ENCODE measurements at places on chromosomes 2 and 18.
A peak's percentile ranks its signal among the peaks of the same experiment; 100 is the strongest.

DNA sequence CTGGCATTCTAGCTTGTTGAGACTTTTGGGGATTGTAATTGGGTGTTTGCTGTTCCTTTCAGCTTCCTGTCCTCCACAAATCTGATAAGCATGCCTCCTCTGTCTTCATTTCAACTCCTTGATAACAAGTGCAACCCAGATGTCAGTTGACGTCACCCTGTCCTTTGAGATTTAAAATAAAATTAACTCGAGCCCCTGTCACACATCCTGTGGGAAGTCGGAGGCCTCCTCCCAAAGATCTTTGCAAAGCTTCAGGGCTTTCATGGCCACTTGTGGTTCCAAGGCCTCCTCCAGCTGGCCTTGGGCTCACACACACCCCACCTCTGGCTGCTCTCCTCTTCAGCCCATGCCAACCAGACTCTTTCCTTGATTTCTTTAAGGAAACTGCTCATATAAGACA is 69.9 kb upstream of the ITGA6 start:
- no peak for DNase-seq

GRCh38 chr2:225008179-225008856 is 34.0 kb downstream of the DOCK10 start:
- DNase-seq: no peak

DNA sequence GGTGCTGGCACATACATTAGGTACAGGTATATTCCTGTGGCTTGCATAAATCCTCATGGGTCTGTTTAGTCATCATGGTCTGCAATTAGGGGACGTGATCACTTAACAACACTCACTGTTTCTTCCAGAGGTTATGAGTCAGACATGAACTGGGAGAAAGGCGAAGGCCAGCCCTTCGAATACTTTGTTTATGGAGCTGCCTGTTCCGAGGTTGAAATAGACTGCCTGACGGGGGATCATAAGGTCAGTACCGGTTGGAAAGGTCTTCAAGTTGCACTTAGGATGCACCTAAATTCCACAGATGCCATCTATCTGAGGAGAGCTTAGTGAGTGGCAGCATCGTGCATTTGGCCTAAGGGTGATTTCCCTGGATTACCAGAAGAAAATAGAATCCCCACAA is 76.9 kb downstream of the AOX1 start:
- peak; percentile 77 for DNase-seq

DNA sequence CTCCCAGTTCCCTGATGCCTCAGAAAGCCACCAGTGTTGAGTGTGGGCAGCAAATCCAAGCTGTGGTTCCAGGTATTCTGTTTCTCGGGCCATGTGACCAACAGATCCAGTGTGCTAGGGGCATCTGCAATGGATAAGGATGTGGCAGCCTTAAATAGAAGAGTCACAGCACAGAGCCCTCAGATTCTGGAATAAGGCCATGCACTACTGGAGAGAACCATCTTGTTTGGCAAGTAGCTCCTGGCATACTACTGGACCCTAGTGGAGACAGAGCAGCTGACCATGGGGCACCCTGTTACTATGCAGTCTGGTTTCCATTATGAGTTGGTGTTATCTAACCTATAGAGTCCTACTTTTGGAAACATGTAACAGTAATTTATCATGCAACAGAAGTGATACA is 53.3 kb upstream of the ZBTB7C start:
- DNase-seq: no peak

DNA sequence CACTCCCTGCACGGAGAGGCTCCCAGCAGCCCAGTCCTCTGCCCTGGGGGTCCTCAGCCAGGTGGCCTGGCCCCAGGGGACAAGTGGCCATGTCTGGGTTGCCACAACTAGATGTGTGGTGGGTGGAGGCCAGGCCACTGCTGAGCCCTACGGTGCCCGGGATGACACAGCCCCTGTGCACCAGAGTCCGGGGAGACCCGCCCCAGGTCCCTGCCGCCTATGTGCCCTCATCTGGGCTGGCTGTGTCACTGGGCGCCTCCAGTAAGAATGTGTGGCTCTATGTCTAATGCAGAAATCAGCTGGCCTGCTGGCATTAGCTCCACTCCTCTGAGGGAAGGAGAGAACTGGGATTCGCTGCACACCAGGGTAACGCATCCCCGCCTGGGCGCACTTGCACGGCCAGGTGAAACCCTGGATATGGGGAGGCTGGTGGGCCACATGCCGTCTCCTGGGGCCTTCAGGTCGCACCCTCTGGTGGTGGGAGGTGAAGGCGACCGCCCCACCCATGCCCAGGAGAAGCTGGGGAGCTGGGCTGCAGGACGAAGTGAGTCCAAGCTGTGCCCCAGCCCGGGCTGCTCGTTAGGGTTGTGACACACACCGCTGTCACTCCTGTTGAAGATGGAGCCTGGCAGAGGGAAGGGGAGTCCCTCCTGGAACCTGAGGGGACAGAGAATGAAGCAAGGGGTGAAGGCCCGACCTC is 136.1 kb downstream of the PTGR3 start:
- no peak for DNase-seq

DNA sequence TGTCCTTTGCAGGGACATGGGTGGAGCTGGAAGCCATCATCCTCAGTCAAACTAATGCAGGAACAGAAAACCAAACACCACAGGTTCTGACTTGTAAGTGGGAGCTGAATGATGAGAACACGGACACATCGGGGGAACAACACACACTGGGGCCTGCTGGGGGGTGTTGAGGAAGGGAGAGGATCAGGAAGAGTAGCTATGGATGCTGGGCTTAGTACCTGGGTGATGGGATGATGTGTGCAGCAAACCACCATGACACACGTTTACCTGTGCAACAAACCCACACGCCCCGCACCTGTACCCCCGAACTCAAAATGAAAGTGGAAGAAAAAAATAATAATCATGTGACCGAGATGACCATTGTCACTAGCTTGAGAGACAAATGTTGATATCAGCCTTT is 114.7 kb downstream of the NDUFA10 start:
- DNase-seq: no peak

- DNase-seq: no peak
These were observed 3.7 kb downstream of the DGUOK start for GRCh38 chr2:73930386-73930785.

DNA sequence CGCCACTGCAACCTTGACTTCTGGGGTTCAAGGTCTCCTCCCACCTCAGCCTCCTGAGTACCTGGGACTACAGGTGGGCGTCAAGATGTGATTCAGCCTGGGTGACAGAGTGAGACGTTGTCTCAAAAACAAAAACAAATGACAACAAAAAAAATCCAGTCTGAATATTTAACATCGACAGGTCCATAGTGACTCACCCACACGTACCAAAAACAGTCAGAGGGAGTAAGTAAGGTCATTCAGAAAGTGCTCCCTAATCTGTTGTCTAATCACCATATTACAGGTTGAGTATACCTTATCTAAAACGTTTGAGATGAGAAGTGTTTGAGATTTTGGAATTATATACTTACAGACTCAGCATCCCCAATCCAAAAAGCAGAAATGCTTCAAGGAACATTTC is 24.4 kb downstream of the SAP130 start:
- DNase-seq: no peak

GRCh38 chr2:16691261-16691660 is 25.6 kb upstream of the CYRIA start:
- DNase-seq: no peak

- peak; percentile 40 for DNase-seq
These were observed 901 bp downstream of the WDFY1 start for GRCh38 chr2:223944166-223944702.
